ENCODE measurements at places on chromosomes 11 and 22.

- no peak for DNase-seq
These were observed at the start of gene TBX10 for GRCh38 chr11:67639438-67639859. TSS of gene TBX10 (minus strand) at chr11:67639763. CDS start at chr11:67639472, 291 bp downstream.

- DNase-seq, result no peak
These were observed 55.0 kb upstream of the DEPDC7 start for GRCh38 chr11:32960553-32961164.

DNA sequence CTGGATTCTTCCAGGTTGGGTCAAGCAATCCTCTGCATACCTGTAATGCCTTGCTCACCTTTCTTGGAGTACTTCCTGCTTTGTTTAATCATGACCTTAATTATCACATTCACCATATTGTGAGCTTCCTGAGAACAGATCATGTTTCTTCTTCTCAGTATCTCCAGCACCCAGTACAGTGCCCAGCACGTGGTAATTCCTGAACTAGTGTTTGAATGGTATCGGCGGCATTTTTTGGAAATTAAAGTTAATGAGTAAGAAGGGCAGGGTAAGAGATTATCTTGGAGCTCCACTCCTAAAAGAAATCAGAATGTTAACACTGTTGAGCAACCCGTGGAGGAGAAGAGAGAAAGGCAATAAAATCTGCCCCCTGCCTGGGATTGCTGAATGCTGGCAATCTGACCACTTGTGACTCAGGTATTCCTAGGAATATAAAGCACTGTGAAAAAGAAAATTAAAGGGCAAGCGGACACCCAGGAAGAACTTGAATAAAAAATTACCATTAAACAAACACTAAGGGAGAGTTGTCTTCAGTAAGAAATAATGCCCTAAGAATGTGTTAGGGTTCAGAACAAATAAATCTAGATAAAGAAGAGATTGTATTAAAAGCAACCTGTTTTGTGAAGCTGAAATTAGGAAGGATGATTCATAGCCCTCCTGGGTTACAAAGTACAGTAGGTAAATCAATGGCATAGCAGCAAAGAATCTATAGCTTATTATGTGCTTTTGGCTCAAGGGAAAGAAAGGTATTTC, 92.9 kb downstream of the PDHX start:
- DNase-seq, result no peak

- DNase-seq, result no peak
These were observed 178.2 kb downstream of the LRRC4C start for GRCh38 chr11:41281131-41281742.

DNA sequence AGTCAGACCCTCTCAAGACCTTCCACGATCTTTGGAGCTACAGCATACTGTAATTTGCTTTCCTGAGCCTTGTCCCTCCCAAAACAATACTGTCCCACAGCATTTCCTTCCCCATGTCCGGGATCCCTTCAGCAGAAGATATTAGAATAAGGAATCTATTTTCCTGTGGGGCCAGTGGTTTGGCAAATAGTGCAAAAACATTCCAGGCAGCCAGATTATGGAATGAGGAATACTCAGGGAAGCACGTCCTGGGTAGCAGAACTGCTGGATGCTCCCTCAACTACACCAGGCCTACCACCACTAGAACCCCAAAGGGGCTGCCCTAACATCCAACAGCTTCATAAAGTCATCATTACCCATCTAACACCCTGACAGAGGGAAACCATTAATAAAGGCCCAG, 61.5 kb downstream of the AAMDC start:
- DNase-seq, result no peak

DNA sequence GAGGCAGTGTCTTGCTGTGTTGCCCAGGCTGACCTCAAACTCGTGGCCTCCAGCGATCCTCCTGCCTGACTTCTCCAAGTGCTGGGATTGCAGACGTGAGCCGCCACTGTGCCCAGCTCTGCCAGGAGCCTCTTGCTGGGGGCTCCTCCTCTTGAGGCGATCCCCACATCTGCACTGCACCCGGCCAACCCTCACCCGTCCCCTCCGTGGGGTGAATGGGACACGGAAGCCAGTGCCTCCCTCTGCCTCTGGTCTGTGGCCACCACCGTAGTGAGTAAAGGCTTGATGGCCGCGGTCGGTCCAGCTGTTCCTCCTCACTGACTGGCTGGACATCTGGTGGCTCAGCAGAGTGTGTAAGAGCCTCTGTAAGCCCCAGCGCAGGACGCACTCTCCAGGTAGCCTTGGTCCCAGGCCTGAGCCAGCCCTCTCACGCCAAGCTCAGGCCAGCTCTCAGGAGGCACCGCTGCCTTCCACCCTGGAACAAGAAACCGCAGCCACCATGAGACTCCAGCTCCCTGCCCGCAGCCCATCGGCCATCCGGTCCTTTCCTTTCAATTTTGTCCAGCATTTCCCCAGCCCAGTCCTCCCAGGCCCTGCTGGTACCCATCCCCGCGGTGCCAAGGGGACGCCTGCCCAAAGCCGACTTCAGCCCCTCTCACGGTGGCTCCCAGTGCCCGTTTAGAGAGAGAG, 100.3 kb downstream of the BRD1 start:
- no peak for DNase-seq

- DNase-seq, result peak; percentile 67
These were observed at the start of gene TPST2 for GRCh38 chr22:26589845-26590736. TSS of gene TPST2 (minus strand) at chr22:26590132. CDS start at chr22:26541630, 48,502 bp downstream.

GRCh38 chr11:112321501-112322172, 61.0 kb upstream of the PLET1 start:
- DNase-seq, result no peak

DNA sequence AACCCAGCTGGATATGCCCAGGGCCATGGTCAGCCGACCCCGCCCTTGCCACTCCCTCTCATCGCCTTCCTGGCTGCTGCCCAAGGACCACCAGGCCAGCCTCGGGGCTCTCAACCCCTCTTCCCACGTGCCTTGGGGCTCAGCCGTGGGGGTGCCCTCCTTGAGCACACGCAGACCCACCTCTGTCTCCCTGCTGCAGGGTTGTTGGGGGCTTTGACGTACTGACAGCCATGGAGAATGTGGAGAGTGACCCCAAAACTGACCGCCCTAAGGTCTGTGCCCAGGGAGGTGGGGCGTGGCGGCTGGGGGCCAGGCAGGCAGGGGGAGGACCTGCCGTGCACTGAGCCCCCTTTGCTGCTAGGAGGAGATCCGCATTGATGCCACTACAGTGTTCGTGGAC, 28.6 kb downstream of the PPIL2 start:
- no peak for DNase-seq

DNA sequence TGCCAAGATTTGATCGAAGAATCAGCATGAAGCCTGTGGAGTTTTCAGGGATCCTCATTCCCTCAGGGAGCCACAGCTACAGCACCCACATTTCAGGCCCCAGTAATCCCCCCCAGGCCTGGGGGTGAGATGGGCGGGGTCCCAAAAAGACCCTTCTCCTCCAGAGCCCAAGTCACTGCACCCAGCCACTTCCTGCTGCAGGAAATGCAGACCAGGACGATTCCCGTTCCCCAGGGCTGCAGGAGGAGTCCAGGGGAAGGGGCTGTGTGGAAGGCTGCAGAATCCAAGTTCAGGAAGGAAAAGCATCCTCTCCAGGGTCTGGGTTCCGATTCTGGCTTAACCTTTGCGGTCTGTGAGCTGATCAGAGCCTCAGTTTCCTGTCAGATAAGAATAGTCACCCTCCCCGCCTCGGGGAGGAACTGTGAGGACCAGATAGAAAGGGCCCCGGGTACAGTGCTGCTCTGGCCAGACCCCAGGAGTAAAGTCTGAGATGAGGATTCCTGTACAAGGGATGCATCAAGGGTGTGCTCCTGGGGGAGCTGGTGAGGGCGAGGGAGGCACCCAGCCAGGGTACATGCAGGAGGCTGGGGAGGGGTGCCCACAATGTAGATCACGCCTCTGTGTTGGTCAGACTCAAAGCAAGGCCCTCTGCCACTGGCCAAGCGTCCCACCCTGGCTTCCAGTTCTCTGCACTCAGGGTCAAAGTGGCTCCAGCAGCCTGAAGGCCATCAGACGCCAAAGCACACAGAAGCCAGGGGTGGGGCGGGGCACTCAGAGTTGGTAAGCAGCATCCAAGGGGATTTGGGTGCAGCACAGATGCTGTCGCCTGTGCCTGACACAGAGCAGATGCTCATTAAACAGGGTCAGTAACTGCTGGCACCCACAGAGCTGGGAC, 30.1 kb upstream of the TP53I11 start:
- no peak for DNase-seq

DNA sequence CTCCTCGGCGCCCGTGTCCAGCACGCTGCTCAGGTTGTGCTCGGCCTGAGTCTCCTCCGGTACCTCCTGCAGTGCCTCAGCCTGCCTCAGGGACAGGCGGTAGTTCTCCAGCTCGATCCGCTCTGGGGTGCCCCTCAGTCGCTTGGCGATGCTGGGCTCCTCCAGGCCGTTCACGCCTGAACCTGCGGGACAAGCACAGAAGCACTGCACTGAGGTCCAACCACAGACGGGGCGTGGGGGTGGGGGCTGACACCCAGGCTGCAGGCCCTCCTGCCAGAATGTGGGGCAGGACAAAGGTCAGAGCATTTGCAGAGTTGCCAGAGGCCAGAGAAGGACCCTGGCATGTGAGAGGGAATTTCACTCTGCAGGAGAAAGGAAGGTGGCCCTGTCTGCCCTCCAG, 67.6 kb upstream of the BID start:
- no peak for DNase-seq

DNA sequence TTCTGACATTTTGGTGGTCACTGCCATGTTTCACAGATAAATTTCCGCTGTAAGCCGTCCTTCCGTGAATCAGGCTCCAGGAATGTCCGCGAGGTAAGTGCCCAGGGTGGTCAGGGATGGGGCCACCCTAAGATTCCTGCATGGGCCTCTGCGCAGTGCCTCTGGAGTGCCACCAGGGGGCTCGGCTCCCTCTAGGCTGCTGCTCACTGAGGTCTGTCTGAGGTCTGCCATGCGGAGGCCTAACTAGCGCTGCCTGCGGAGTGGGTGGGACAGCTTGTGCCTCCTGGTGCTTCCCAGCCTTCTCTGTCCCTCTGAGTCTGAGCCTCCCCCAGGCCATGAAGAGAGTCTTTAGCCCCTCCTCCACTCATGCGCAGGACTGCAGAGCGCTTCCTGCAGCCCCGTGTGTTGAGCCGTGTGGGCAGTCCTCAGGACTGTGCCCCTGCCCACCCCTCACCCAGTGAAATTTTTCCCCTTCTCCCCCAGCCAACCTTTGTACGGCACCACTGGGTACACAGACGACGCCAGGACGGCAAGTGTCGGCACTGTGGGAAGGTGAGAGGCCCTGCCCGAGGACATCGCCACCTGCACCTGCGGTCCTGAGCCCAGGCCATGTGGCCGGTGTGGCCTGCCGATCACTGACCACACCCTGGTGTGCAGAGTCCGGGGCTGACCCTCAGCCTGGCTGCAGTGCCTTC, 11.9 kb upstream of the MDK start:
- no peak for DNase-seq

GRCh38 chr22:21898354-21898896, 31.0 kb upstream of the MAPK1 start:
- no peak for DNase-seq

DNA sequence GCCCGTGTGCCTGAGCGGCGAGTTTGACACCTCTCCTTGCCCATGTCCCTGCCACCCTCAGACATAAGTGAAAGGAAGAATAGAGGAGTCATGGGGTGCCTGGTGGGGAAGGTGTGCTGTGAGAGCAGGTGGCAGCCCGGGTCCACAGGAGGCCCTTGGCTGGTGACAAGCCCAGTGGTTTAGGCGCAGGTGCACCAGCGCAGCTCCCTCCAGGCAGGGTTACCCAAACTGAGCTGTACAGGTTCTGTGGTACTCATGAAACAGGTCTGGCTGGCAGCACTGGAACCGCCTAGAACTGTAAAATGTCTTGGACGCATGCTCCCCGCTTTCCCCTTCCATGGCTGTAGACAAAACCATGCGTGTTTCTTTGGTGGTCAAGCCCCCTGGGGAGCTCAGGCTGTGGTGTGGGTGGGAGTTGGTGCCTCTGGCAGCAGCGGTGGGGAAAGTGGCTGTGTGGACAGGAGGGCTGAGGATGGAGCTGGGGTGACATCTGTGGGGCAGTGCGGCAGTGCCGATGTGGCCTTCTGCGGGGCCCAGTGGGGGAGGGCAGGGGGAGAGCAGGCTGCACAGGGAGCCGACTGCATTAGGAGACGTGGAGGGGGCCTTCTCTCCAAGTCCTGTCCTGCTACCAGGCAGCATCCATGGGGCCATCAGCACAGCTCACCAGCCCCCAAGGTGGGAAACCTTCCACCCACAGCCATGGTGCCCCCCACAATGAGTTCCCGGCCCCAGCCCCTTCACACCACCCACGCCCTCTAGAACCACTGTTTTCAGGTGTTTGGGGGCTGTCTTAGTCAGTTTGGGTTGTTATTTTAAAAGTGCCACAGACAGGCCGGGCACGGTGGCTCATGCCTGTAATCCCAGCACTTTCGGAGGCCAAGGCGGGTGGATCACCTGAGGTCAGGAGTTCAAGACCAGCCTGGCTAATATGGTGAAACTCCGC, 5.6 kb upstream of the GTSE1 start:
- DNase-seq, result no peak

GRCh38 chr11:45337583-45338360, 51.6 kb upstream of the SYT13 start:
- no peak for DNase-seq

- DNase-seq, result no peak
These were observed 36.8 kb downstream of the POLR3H start for GRCh38 chr22:41507330-41508063.

GRCh38 chr22:26912655-26913345, 255.4 kb downstream of the MIAT start:
- DNase-seq, result no peak

- no peak for DNase-seq
These were observed 1.9 kb downstream of the SF1 start for GRCh38 chr11:64776425-64776824.

GRCh38 chr22:33427461-33427860, 369.3 kb upstream of the SYN3 start:
- no peak for DNase-seq

GRCh38 chr11:13128354-13128753, 119.2 kb downstream of the RASSF10 start:
- no peak for DNase-seq

- no peak for DNase-seq
These were observed 25.8 kb upstream of the TREH start for GRCh38 chr11:118705111-118705741.

DNA sequence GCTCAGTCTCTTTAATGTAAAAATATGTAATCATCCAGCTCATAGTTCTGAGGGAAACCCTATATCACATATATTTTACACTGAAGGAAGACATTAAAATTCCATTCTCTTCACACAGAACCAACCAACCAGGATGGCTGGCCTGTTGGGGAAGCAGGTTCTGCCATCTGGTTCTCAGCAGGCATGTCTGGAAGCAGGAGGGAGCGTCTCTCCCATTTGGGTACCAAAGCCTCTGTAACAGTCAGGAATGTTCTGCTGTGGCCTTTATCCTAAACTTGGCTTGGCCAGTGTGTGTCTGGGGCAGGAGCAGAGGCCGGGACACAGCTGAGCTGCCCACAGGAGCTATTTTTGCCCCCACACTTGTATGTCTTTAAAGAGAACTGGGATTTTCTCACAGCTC, 29.2 kb downstream of the SGSM3 start:
- DNase-seq, result no peak

DNA sequence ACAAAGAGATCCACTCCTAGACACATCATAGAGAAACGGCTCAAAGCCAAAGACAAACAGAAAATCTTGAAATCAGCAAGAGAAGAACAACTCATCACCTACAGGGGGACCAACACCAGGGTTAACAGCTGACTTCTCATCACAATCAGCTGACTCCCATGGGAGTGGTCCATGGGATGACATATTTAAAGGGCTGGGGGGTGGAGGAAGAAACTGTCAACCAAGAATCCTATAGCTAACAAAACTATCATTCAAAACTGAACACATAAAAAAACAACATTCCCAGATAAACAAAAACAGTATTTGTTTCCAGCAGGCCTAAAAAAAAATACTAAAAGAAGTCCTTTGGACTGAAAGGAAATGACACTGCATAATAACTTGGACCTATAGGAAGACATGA, 86.7 kb downstream of the APOL5 start:
- DNase-seq, result no peak

- DNase-seq, result no peak
These were observed 44.2 kb downstream of the SHANK2 start for GRCh38 chr11:71208011-71208774.
